ENCODE measurements at places on chromosomes 2 and 18.
A peak's percentile ranks its signal among the peaks of the same experiment; 100 is the strongest.

- DNase-seq, result no peak
Measured at GRCh38 chr2:20666005-20666303, 990 bp upstream of the GDF7 start.

- DNase-seq, result no peak
Measured at GRCh38 chr18:40902436-40902835, 1052.6 kb upstream of the PIK3C3 start.

- DNase-seq, result peak; percentile 55
Measured at GRCh38 chr18:76821875-76822505, 367 bp upstream of the ZNF236 start.

DNA sequence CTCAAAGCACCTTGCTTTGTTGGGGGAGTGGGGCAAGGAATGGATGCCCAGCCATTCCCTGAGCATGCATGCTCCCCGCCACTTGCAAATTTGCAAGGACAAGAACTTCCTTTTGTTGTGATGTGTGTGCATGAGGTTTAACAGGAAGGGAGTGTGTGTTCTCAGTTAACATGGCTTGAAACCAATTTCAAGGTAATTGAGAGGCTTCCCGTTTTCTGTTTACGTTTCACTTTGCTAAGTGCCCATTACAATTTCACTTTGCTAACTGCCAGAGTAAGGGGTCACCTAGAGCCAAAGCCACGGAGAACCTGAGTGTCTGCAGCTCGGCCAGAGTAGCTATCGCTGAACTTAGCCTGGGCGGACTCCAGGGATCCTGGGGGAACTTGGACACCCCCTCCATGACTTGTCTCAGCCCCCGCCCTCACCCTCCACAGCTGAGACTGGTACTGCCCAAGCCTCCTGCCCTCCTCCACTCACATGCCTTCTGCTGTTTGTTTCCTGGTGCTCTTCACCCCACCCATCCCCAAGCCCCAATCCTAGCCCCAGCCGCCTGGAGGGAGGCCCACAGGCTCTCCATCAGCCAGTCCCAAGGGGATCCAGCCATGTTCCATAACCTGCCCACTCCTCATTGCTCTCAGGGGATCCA is 53.6 kb upstream of the LAPTM4A start:
- DNase-seq, result no peak

DNA sequence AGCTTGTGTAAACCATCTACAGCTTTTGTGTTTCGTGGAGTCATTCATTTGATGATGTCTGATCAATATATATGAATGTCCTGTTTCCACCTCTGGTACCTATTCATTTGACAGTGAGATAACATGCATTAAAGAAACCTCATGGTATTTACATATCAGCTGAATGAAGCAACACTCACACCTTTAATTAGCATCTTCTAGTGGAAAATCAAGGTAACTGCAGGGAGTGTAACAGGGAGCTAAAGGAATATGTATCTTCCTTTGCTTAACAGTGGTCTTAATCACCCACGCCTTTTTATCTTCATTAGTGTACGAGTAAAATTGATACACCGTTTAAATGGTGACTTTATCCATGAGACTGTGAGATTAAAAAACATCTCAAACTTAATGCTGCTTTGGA is 15.6 kb downstream of the SLC39A10 start:
- DNase-seq, result no peak

DNA sequence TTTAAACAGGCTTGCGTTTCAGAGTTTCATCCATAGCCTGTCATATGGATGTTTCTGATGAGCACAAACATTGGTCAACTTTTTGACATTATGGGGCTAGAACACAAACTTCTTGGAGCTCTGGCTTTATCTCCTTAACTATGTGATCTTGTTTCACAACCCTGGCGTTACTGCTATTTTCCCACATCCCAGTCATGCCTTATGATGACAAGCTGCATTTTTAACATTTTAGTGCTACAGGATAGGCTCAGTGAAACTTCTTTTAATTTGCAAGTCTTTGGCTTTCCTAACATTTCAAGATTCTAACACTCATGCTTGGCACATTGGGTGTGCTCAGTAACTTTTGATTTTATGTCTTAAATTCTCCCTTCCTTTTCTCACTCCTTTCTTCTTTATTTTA is 21.0 kb upstream of the PDE1A start:
- DNase-seq, result no peak

DNA sequence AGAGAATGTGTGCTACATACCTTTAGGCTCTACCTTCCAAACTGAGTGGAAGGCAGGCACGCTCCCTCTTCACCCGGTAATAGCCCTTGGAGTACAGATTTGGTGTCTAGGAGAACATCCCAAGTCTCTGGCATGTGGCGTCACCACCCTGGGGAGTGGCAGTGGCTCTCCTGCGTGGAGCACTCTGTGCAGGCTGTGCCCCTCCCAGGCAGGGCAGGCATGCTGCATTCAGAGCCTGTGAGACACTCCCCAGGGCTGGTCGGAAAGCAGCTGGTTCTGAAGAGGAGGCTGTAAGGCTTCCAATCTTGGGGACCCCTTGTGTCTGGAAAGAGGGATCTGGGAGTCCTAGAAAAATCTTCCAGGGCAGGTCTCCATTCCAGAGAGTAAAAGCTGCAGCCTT is 193.3 kb downstream of the ANKRD30B start:
- no peak for DNase-seq

DNA sequence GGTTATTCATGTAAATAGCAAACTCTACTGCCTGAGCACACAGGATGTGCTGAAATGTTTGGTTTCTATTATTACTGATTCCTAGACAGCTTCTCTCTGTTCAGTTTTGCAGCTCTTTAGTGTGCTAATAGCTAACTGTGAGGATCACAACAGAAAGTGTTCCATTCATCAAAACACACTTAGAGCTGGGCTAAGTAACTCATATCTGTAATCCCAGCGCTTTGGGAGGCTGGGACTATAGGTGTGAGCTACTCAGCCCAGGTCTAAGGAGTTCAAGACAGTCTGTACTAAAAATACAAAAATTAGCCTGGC is 63.2 kb downstream of the MOGAT1 start:
- peak; percentile 5 for DNase-seq

DNA sequence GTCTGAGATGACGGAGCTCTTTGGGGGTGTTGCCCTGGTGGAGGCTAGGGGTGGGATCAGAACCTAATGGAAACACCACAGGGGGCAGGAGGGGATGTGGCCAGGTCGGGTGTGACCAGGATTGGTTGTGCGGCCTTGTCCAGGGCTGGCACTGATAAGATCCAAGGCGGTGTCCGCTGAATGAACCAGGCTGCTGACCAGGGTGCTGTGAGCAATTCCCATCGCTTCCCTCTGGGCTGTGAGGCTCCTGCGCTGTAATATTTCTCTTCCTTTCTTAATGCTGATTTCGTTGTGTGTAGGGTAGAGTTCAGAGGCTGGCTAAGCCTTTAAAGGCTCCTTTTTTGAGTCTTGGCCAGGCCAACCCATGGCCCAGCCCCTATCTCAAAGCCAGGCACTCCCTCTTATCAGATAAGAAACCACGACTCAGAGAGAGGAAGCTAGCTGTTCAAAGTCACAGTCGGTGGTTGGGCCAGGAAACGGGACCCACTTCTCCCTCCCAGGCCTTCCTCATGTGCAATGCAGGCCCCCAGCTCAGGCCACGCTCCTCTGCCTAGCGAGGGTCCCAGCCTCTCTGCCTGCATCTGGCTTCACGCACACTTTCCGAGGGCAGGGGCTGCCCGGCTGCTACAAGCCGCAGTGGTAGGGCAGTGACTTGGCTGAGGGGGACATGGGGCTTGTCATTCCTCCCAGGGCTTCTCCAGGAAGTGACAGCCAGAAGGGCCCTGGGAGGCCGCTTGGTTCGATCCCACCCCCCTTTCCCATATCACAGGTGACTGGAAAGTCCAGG is 26.0 kb upstream of the FOSL2 start:
- DNase-seq, result peak; percentile 76

DNA sequence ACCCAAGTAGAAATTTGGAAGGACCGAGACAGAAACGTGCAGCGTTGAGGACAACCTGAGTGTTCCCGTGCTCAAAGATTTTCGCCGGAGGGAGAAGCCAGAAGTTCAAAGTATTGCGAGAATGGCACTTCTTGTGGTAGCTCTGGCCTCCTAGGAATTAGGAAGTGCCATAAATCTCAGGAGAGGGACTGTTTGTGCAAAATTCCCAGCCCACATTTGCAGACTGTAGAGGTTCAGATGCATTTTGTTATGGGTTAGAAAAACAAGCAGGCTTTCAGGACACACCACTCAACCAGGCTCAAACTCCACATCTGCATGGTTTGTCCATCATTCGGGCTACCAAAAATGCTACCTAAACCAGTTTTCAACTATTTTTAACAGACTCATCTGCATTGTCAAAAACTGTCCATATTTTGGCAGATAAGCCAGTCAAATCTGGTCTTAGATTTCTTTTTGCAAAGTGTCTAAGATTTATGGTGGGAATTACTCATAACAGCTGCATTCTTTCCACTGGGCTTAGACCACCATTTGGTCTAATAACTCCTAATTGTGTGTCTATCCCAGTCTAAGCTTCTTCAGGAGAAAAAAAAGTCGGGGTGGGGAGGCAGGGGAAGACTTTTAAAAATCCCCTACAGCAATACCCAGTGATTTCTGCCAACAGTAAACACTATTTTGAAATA is 422.9 kb downstream of the ARHGAP15 start:
- DNase-seq, result no peak

DNA sequence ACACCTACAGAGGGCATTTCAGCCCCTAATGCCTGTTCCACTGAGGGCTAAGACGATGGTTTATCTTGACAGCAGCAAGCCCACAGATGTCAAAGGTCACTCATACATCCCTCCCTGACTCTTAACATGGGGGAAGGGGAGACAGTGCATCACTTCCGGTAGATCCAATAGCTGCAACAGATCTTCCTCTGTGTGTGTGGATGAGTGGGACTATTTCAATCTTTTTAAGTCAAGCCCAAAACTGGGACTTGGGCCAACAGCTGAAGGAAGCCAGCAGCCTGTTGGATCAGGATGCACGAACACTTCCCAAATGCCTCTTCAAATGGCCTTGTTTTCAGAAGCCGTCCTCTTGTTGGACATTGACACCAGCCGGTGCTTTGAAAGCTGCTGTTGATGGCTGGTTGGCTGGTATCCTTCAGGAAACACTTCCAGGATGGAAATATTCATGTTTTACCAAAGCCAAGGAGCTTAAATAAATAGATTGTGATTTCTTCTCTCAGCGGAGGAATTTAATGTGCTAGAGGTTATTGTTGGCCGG is 59.2 kb downstream of the IL1R2 start:
- DNase-seq, result no peak

GRCh38 chr18:45765796-45766195 is 41.8 kb downstream of the SLC14A1 start:
- DNase-seq, result no peak

GRCh38 chr18:6718267-6718666 is 11.2 kb upstream of the ARHGAP28 start:
- no peak for DNase-seq

DNA sequence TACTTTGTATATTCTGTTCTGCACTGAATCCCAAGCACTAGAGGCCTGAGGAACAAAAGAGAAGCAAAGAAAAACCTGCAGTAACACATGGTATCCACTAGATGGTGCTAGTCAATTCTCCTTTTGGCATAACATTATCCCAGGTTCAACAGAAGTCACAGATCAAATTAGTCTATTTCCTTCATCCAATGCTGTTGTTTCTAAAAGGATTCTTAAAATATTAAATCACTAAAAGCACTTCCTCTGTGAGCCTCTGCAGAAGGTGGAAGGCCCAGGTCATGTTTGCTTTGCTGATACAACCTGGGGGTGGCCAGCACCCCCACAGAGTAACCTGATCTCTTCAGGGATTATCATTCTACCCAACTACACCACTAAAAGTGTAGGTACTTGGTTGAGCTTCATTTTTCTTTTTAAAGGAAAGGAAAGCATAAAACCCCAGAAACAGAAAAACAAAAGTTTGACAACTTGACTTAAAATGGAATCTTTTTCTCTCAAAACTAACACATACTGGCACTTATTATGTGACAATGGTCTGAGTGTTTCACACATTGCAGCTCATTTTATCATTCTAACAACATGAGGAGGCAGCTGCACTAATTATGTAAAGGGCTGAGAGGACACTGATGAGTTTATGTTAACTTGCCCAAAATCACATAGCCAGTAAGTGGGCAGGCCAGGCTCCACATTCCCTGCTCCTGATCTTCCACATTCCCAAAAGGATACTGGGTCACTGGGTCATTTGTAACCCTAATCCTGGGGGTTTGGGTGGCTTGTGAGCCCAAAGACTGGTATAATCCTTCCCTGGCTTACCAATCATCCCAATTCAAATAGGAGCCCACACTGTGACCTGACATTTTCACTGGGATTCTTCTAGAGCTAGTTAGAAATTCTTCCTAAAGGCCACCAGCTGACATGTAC is 66.8 kb upstream of the DNER start:
- DNase-seq, result peak; percentile 46

DNA sequence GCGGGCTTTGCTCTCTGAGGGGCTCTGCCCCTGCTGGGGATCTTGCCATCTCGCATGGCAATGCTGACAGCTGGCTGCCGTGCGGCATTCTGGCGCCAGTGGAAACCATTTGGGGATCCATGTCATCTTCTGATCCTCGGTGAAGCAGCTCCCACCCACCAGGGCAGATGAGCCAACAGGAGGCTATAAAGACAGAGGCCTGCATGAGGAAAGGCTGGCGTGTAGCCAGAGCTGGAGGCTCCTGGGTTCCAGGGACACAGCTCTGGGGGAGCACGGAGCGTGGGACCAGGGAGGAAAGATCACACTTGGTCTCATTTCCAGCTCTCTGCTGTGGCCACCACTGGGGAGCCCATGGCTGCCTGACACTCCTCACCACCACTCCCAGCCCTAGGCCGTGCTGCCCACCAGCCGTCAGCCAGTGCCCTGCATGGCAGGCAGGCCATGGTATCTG is 145.8 kb downstream of the ZFP36L2 start:
- no peak for DNase-seq

GRCh38 chr2:11630855-11631254 is 39.1 kb downstream of the NTSR2 start:
- no peak for DNase-seq

DNA sequence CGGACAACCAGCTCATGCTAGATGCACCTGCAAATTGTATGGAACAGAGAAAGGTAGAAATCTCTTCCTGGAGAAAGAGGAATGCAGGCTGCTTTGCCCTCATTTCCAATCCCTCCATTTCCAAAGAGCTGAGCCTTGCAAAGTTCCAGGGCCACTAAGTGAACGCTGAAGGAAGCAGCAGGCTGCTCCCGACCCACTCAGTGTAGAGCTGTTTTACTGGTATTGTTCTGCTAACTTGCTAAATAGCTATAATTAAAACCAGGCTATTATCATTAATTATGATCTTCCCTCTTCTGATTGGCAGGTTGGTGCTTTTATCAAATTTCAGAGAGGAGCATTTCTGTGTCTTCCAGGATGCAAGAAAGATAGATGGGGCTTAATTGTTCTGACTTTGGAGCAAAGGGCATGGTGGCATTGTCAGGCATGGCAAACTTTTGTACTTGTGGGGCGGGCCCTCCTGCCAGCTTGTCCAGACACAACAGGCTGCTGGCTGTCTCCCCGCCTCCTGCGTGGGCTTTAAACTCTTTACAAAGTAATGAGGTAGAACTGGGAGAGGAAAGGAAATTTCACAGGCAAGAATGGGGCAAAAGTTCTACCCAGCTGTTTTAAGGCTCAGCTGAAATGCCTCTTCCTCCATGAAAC is 40.2 kb downstream of the ALK start:
- DNase-seq, result no peak

DNA sequence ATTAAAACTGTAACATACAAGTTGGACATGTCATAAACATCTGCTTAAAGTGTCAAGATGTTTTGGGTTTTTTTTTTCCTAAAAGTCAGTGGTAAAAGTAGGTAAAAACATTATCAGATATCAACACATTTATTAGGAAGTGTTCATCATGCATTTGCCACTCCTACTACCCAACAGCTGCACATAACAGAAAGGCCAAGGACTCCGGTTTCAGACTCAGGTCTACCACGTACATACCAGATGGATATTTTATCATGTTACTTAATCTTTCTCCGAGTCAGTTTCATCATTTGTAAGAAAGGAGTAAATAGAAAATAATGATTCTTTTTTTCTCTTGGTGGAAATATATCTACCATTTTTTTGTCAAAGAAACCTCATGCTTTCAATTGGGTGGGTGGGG is 192.3 kb downstream of the UBE2E3 start:
- no peak for DNase-seq

All from activated CD4-positive, alpha-beta T cell treated with anti-CD3 and anti-CD28 coated beads, Interleukin-2, Interleukin-4, amounts not matched to agents 100 ng/mL and 50 ng/mL, durations not matched to agents 16 hours and 8 hours (primary cell).